Activated CD4-positive, CD25-positive, alpha-beta regulatory T cell treated with anti-CD3 and anti-CD28 coated beads, Interleukin-2, amount 50 U/mL, for 24 hours (primary cell): ENCODE measurements at places on chromosomes 3 and 15.

GRCh38 chr15:91694131-91694830 lies 159.2 kb upstream of the SLCO3A1 start:
- no peak for ATAC-seq

GRCh38 chr15:43186003-43186353 lies 775 bp downstream of the CCNDBP1 start:
- peak; percentile 6 for ATAC-seq

- no peak for ATAC-seq
These were observed 55.9 kb downstream of the CGNL1 start for GRCh38 chr15:57432141-57432741.

GRCh38 chr3:81406318-81406717 lies 355.1 kb downstream of the GBE1 start:
- ATAC-seq, result no peak

DNA sequence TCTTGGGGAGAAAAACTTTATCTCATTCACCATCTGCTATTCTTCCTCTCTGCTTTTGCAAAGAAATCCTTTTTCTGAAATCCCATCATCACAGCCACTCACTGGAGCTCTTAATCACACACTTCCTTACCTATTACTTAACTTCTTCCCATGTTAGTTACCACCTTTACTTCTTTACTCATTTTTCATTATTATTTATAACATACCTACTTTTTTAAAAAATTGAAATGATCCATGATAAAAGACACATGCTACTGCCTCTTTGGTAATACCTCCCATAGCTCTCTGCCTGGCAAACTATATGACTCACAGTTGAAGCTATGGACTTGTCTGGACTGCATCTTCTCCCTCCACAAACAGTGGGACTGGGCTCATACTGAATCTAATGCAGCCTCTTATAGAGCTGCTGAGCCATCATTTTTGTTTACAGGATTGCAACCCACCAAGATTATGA lies 150.3 kb downstream of the TNIK start:
- ATAC-seq, result no peak

DNA sequence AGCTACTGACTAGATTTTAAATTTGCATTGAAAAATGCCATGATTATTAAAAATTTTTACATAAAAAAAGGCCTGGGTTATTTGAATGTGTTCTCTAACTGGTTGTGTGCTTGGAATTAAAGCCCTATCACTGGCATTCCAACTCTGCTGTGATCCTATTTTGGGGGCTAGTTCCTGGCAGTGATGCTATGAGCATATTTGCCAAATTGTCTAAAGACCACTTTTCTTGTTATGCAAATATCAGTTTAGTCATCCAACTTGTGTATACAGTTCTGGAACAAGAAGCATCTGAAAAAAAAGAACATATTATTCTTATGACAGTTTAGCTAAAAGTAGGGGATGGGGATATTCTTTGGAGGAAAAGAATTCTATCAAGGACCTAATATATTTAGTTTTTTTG lies 243.4 kb upstream of the ZNF717 start:
- no peak for ATAC-seq

GRCh38 chr3:4394048-4394447 lies 73.0 kb downstream of the SUMF1 start:
- no peak for ATAC-seq

- ATAC-seq, result no peak
These were observed 624.5 kb downstream of the PLOD2 start for GRCh38 chr3:145536461-145536860.

DNA sequence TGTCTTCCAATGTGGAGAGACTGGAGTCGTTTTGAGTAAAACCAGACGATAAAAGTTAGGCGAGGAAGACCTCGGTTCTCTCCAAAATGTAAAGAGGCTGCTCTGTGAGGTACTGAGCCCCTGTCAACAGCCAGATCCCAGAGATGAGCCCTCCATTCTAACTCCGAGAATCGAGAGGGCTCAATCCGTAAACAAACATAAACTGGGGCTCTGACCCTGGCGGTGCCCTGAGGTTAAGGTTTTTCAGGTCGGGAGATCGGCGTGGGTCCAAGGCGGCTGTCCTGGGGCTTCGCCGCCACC lies 417 bp downstream of the TBCCD1 start:
- ATAC-seq, result no peak

GRCh38 chr15:43776718-43777266 lies at the start of gene ELL3:
ELL3 (minus strand) TSS chr15:43776966; CDS start chr15:43776901, 65 bp downstream.
- peak; percentile 65 for ATAC-seq

DNA sequence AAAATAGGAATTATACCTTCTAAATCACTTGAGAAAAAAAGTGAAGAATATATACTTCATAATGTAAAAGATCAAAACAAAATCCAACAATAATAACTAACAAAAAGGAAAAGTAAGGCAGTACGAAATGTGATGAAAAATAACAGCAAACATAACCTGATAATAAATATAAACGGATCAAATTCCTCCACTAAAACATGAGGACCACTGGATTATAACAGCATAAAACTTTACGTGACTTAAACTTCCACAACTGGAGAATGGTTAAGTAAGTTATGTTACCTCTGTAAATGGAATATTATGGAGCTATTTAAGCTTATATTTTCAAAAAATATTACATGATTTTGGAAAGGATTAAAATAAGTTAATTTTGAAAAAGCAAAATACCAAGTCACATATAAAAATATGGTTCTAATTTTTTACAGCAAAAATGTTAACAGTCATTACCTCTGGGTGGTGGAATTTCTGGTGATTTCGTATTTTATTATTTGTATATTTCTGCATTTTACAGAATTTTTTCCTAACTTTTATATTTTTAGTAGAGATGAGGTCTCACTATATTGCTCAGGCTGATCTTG lies 7.0 kb downstream of the SLC6A20 start:
- no peak for ATAC-seq

DNA sequence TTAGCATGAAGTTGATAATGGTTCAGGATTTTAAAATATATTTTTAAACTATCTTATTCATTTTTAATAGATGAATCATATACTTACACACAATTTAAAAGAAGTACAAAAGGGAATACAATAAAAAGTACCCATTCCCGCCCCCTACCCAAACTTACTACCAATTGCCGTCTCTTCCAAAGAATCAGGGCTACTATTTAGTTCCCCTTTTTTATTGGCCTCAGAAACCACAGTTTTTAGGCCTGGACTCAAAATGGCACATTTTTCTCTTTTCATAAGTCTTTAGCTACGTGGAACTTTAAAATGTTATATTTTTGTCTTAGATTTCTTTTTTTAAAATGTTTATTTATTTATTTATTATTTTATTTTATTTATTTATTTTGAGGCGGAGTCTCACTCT lies 18.0 kb downstream of the LRRK1 start:
- no peak for ATAC-seq

DNA sequence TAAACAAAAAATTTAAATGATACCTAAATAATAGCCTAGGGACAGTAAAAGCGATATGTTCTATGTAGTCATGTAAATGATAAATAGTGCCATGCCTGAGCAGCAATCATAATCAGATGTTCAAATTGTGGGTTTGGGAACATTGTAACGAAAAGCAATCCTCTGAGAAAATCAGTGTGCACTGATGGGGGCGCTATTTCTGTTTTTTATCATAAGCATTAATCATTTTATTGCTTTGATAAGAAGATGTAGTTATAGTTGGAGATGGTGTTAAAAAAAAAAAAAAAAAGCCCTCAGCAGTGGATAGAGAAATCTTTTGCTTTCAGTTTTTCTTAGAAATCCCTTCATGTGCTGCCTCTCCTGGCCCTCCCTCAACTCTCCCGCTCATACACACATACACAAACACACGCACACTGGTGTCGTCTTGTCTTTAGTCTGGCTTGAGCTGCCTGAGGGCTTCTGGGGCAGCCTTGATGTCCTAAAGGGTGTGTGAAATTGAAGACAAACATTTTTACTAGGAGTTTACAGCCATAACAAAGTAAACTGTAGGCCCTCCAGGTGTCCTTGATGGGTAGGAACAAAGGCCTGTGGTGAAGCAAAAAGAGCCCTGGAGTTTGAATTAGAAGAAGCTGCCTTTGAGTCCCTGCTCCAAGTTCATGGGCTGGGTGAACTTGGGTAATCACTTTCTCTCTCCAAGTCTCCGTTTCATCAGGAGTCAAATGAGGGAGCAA lies 428.1 kb downstream of the SOX2 start:
- ATAC-seq, result no peak

GRCh38 chr3:98563661-98564281 lies 29.6 kb downstream of the CPOX start:
- ATAC-seq, result peak; percentile 24

GRCh38 chr3:77682162-77682561 lies 642.3 kb downstream of the ROBO2 start:
- ATAC-seq, result no peak

DNA sequence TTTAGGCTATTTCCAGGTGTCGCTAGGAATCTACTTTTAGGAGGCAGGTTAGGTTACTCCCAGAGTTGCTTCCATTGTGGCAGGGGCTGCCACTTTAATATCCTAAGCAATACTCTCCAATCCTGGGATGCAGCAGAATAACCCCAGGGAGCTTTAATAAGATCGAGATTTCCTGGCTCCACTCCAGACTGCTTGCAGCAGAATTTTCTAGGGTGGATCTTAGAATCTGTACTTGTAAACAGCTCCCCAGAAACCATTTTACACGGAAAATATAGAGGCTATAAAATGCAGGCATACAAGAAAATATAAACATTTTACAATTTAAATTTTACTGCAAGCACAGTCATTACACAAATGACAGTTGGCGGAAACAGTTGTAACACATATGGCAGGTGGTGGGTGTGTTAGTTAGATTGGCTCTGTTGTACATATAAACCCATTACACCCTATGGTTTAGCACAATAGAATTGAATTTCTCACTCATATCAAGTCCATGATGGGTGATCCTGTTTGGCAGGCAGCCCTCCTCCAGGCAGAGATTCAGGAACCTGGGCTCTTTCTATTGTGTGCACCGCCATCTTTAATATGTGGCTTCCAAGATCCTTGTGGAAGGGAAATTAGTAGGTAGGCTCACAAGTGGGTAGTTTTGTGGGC lies 35.0 kb upstream of the TNFAIP8L3 start:
- no peak for ATAC-seq
